Nephron progenitor cell (in vitro differentiated cells): ENCODE measurements at places on chromosomes 7 and 10.

DNA sequence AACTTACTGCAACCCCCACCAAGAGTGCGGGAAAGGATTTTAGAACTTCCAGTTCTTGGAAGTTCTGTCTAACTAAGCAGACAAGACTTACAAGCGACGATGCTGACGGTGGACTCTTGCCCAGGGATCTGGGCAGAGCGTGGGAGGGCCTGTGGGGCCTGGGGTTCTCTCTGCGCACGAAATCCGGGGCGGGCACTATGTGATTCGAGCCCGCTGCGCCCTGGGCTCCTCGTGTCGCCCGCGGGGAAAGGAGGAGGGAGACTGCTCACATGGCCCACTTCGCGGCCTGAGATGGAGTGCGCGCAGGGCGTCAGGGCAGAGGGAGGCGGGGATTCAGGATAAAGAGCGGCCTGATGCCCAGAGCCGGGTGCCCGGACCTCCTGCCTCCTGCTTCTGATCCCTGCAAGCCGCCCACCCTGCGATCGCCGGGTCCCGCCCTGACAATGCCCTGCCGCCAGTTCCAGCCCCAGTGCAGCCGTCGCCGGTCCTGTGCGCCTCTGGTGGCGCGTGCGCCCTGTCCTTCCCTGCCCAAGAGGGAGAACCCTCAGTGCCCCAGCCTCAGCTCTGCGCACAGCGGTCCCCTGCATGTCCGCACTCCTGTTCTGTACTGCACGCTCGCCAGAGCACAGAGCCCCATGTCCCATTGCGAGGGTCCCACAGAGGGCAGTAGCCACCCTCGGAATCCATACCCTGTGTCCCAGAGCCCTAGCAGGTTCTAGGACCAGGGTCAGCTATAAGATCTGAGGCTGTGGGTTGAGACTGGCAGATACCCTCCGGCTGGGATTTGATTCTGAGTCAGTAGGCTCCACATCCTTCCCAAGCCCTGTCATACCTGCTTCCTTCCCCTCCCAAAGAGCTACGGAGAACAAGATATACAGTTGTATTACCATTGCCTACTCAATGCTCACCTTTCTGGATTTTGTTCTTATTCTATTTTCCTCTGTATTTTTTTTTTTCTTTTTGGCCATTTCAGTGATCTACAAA is 99.4 kb upstream of the TMEM106B start:
- peak; percentile 8 for DNase-seq

DNA sequence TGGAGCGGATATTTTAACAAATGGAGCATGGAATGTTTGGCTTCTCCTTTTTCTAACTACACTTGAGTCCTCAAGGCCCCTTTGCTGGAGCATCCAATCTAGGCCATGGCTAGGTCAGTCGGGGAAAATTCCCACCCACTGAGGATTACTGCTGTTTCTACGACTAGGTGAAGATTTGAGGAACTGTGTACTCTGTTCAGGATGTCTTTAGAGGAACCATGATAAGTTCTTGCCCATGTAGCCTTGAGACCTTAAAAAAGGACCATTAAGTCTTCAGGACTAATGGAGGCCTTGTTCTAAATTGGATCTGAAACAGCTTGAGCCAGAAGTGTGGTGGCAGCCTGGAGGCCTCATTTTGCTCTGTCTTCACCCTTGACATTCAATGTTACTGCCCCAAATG is 6.2 kb downstream of the AGK start:
- no peak for DNase-seq

- DNase-seq, result peak; percentile 21
Measured at GRCh38 chr10:48363617-48364355, 57.3 kb downstream of the MAPK8 start.

- no peak for DNase-seq
Measured at GRCh38 chr7:126370038-126370668, 882.6 kb downstream of the GRM8 start.

DNA sequence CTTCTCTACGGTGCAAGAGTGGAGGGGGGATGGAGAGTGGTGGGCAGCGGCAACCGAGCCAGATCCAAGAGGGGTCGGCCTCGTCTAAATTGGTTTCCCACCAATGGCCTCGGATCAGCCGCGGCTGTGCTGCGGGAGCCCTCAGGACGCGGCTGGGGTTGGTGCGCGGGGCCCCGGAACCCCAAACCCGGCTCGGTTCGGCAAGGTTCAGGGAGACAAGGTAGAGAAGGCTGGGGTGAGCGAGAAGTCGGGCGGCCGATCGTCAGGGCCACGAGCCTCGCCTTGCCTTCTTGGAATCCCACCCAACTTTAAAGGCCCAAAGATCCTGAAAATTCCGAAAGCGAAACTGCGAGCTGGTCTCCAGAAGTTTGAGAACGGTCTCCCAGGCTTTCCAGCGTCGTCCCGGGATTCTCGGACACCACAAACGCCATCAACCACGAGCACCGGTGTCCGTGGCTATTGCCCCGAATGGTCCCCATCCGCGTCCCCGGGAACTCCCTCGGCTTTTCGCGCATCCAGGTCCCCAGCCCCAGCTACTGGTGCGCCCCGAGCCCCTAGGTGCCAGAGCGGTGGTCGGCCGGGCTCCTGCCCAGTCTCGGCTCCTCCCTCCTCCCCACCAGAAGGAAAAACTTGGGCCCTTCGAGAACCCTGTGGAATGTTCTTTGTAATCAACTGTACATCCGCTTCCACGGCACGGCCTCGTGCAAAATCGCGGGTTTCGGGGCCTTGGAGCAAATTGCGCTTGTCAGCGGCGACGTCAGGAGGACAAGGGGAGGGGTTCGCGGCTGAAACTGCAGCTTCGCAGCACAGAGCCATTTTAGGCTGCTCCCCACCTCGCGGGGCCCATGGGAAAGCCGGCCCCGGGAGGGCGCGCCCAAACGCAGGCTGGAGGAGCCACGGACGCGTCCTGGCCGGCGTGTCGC is 3.2 kb downstream of the SFMBT2 start:
- DNase-seq, result peak; percentile 52

- no peak for DNase-seq
Measured at GRCh38 chr10:20089879-20090278, 273.6 kb downstream of the PLXDC2 start.

DNA sequence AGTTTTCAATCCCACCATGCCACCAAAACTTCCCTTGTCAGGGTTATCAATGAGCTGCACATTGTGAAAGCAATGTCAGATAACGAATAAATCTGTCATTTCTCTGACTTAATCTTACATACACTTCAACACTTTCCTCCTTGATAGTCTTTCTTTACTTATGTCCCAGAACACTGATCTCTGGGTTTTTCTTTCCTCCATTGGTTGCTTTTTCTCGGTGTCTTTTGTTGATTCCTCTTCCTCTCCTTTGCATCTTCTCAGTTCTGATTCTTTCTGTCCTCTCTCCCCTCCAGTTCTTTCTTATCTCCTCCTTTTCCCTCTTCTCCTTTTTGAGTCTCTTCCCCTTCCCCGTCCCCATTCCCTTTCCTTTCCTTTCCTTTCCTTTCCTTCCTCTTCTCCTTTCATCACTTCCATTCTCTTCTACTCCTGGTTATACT is 16.6 kb downstream of the DNAJB9 start:
- no peak for DNase-seq

DNA sequence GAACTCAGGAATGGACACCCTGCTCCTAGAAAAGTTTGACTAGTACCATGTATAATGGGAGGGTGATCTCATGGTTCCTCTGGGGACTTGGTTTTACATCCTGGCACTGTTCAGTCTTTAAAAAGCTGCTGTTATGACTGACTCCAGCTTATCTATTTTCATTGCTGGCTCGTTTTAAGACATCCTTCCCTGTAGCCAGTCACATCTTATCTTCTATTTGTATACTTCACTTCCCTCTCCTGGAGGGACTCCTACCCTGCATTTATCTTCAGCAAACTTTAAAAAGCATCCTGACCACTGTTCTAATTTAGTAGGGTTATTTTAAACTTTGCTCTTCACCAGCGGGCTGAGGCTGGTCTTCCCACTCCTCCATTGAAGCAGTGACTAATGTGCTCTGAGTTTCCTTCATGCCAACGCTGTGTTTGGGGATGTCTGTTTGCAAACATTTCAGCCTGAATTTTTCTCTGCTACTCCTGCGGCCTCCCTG is 72.9 kb upstream of the ARMC3 start:
- no peak for DNase-seq

DNA sequence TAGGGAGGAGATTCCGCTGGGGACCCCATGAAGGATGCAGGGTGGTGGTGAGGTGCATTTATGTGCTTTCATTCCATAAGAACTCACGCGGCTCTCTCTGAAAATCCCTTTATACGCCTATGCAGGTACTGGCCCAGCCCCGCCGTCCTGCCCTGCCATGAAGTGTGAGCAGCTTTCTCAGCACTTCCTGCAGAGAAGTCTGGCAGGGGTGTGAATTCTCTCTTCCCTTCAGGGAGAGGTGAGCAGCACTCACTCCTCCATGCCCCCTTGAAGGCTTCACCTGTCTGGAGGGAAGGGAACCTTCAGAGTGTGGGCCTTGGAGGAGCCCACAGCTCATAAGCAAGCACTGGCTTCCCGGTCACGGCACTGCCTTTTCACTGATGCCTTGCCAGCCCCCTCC is 34.0 kb downstream of the PPP2R2D start:
- DNase-seq, result no peak

- no peak for DNase-seq
Measured at GRCh38 chr7:17792075-17792936, 148.0 kb downstream of the SNX13 start.

DNA sequence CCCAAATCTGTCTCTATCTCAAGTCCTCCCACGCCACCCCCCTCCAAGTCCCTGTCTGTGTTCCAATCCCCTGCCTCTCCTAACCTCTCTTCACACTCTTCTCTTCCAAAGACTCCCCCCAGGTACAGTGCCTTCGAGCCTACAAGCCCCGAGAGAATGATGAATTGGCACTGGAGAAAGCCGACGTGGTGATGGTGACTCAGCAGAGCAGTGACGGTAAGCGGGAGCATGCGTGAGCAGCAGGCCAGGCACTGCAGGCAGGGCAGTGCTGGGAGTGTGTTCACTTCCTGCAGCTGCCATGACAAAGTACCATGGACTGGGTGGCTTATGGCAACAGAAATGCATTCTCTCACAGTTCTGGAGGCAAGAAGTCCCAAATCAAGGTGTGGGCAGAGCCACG is 23.4 kb downstream of the ARHGEF5 start:
- DNase-seq, result no peak
